ENCODE measurements at places on chromosomes 1 and 21.

DNA sequence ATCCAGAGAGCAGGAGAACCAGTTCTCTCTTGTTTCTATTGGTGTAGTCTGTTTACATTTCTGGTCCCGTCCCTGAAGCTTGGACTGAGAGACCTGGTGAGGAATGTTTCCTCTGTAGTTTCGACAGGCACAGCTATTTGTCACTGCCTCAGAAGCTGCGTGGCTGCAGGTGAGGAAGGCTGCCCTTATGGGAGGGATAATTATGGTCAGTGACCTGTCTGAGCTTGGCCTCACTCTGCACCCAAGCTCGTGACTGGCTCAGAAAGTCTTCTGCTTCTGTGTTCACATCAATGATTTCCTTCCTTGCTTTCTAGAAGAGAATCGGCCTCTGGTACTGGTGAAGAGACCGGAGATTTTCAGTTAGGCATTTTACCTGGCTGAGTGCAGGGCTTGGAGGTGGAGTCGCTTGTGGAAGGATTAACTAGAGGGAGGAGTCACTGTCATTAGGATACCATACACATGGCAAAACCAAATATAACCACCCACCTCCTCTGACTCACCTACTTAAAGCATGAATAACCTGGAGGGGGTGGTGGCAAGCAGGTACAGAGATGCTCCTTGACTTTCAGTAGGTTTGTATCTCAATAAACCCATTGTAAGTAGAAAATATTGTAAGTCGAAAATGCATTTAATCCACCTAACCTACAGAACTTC, 19.9 kb upstream of the WDR26 start:
- no peak for DNase-seq

- DNase-seq: no peak
Measured at GRCh38 chr1:53731779-53732305, 7.1 kb downstream of the GLIS1 start.

GRCh38 chr1:108556499-108556898, 3.4 kb upstream of the EEIG2 start:
- DNase-seq: no peak

DNA sequence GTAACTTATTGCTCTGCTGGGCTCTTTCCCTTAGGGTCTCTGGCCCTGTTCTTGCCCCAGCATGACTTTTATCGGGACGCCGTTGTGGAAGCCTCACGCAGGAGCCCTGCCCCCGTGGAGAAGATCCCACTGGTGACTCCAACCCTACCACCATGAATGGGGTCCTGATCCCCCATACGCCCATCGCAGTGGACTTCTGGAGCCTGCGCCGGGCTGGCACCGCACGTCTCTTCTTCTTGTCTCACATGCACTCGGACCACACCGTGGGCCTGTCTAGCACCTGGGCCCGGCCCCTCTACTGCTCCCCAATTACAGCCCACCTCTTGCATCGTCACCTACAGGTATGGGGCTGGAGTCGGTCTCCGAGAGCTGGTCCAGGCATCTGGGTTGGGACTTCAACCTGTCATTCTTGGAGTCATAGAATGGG, 322 bp downstream of the DCLRE1B start:
- no peak for DNase-seq

- DNase-seq: no peak
Measured at GRCh38 chr1:53614231-53615021, 124.5 kb downstream of the GLIS1 start.

DNA sequence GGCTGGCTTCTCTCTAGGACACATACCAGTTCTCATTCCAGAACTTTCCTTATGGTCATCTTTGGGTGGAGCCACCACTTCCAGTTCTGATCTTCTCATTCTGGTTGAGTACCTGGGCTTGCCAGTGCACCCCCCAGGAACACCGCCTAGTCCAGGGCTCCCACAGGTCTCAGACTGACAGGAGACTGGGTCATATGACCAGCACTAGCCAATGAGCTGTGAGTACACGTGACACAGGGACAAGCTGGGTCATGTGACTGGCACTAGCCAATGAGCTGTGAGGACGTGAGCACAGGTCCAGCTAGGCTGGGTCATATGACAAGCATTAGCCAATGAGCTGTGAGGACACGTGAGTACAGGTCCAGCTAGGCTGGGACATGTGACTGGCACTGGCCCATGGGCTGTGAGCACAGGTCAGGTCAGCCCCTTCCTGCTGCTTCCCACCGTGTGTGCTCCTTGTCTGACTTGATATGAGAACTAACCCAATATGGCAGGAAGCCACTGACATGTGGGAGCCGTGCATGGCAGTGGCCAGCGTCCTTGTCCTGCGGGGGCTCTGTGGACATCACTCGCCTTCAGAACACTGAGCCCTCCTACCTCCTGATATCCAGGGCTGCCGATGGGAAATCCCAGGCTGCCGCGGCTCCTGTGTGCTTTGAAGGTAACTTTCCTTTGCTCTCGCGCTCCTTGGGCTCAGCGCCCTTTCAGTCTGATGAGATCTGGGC, 22.7 kb downstream of the KRTAP10-1 start:
- no peak for DNase-seq
